T-helper 2 cell treated with Interferon-gamma antibody and Interleukin-4, amounts not matched to agents 5 μg/mL and 100 μg/mL, for 36 hours (primary cell): ENCODE measurements at places on chromosomes 7 and 10.

DNA sequence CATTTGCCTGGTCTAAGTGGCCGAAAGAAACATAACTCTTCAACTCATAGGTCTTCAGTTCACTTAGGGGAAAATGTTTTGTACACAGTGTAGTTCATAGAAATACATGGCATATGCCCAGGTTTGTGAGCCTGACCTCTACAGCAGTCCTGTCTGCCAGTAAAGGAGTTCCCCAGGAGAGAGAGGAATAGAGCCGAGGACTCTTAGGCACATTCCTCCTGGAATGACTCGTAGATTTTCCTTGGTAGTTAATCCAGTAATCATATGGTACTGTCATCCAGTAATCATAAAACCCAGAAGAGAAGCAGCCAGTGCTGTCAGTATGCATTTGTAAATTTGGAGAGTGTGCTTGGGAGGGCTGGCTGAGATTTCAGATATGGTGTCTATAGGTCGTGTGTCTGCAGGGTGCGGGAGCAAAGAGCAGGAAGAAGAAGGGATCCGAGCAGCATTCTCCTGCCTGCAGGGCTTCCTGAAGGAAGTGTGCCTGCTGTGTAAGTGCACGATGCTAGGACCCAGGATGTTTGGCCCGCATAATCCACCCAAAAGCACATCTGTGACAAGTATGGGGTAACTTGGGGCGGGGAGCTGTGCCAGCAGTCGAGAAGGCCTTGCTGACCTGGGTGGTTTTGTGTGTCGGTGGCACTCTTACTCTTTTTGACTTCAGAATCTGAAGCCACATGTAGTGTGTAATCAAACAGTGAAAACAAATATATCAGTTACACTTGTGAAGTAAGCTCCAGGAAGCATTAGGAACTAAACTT, 13.9 kb downstream of the EIF4H start:
- no peak for DNase-seq

DNA sequence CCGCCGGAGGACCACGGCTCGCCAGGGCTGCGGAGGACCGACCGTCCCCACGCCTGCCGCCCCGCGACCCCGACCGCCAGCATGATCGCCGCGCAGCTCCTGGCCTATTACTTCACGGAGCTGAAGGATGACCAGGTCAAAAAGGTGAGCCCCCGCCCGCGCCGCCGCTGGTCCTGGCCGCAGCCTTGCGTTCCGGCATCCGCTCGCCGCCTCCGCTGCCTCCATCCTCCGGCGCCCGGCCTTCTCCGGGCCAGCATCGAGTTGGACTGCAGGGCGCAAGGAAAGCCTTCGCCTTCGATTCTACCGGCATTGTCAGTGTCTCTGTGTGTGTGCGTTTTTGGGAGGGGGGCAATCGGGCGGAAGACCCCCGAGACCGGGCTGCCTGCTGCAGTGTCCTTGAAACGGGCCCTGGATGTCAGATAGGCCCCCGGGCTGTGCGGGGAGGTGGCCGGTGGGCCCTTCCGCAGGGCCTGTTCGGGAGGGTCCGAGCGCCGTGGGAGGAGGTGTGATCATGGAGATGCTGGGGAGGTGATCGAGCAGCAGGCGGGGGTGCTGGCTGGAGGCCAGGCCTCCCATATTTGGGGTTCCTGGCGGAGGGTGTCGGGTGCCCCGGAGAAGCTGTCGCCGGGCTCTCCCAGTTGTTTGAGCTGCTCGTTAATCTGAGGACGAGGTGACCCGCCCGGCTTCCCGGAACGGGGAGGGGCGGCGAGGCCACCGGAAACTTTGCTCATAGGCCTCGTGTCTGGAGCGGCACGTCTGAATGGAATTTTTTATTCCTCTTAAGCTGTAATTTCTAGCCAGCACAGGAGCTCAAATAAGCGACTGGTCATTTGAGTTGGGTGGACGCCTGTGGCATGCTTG, 40.8 kb downstream of the HK1 start:
- DNase-seq = peak; percentile 80

DNA sequence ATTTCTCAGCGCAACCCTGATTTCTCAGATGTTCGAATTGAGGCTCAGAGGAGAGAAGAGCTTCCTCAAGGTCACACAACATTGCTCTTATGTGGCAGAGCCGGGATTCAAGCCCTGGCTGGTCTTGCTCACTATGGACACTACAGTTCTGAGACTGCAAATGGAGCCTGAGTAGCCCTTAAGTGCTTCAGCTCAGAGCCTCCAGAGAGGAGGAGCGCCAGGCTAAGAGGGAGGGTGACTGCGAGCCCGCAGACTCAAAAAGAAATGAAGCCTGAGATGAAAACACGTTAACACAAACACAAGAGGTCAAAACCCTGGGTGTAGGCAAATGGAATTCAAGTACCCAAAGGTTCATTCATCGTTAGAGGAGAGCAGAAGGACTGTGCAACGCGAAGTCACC, 13.9 kb downstream of the ARHGAP22 start:
- DNase-seq = no peak

DNA sequence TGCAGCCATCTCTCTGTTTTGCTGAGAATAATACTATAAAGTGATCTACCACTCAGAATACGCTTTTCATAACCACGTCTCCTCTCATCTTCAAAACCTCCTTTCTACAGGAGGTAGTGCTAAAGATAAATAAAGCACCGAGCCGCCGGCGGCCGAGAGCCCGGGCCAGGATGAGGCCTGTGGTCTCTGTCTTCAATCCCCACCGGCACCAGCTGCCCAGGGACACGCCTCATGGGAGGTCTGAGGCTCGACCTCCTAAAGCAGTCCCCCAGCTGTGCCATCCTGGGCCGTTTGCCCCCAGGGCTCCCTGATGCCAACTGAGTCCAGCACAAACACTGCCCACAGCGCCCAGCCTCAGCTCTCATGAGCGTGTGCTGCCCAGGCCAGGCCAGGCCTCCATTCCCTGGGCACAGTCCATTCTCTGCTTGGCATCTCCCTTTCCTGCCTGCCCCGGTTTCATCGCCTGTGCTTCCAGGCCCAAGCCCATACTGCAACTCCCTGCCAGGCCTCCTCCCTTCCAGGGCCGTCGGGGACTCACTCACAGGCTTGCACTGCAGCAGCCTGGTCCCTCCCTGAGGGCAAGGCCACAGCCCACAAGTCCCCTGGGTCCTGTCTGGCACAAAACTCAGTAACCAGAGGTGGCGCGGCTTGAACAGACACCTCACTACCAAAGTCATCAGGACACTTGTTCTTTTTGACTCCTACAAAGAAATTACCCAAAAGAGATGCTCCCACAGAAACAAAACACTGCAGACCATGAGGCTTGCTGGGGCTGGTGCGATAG, 2.5 kb downstream of the INTS1 start:
- DNase-seq = no peak

- DNase-seq = no peak
These were observed 40.2 kb upstream of the MYL10 start for GRCh38 chr7:101669307-101669706.

DNA sequence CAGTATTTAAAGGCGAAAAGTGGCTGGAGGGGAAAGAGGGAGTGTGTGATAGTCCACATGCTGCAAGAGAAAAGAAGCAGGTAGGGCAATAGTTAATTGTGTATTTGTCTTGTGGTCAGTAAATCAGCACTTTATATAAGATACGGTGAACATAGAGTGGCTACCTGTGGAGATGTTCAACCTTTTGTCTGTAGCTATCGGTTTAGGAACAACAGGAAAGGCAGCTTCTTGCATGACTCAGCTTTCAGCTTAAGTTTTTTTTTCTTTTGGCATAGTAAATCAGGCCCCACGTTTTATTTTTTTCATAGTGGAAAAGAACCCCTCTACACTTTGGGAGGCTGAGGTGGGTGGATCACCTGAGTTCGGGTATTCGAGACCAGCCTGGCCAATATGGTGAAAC, 14.2 kb upstream of the MTPN start:
- no peak for DNase-seq

DNA sequence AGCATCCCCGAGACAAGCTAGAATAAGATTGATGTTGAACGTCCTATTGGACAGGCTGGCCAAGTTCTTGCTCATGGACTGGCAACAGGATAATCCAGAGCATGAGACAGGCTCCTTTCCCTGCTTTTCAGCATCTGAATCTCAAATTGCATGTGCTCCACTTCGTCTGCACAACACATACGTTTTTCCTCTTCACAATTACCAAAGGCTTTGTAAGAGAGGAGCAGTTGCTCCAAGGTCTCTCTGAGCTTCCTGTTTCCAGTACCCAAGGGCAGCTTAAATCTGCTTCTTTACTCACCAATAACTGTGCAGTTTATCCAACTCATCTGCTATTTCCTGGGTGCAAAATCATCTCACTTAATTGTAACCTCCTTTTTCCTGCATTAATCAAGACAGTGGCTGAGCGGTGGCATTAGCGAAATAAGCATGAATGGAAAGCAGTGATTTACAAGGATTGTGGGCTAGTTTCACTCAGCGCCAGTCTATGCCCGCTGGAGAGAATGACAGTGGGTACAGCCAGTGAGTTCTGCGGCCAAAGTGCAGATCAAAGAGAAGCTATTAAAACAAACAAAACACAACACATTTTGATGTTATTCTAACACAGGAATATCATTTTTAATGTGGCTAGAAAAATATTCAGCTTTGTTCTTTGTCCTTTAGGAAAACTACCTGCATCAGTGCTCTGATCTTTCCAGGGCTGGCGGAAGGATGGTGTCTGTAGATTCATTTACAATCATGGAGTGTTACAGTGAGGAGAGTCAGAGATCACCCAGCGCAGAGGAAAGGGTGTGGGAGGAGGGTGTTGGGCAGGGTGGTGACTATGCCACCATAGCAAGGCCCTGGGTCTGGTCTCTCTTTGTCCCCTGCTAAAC, 79.8 kb downstream of the CHN2 start:
- no peak for DNase-seq

DNA sequence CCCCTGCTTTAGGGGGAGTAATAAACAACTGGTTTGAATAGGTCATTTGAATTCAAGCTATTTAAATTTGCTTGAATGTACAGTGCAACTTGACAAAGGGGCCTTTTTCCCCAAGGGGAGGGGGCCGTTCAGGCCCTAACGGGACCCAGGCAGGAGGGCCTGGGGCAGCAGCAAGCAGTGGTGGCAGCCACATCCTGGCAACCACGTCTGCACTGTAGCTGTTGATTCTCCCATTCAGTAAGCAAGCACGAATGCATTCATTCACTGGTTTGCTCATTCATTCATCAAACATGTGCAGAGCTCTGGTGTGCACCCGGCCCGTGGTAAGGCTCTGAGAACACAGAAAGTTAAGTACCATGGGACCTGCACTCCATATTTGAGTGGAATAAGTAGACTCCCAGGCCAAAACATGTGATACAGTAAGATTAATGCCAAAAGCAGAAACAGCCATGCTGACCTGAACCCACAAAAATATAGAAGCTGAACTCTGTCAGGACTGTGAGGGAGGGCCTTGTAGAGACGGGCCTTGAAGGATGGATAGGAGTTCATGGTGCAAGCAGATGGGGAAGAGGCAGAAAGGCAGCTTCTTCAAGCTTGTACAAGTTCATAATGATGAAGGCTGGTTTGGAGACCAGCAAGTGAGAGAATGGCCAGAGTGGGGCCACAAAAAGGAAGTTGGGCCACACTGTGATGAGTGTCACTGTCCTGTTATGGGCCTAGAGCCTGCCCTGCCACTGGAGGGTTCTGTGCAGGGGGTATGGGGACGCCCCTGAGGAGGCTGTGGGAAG, 29.3 kb upstream of the C10orf53 start:
- DNase-seq = no peak

DNA sequence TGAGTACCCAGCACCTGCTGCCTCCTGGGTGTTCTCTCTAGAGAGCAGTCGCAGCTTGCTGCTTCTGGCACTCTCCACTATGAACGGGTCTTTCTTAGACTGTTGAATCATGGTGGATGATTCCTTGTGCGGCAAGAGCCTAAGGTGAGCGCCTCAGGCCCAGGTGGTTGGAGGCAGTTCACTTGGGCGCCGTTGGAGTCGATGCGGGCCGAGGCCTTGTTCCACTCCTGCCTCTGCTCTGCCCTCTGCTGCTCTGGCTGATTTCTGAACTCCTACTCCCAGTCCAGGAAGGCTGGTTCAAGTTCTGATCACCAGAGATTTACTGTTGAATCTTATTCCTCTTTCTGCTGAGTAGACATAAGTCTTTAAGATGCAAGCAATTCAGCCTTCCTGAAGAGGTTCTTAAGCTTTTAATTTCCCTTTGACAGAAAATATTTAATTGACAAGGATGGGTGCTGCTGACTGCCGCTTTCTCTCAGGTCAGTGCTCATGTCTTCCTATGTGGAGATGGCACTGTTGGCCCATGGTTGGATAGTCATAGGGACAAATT, 10.4 kb downstream of the YKT6 start:
- DNase-seq = no peak

GRCh38 chr10:29089091-29089490, 199.8 kb upstream of the LYZL1 start:
- DNase-seq = no peak

DNA sequence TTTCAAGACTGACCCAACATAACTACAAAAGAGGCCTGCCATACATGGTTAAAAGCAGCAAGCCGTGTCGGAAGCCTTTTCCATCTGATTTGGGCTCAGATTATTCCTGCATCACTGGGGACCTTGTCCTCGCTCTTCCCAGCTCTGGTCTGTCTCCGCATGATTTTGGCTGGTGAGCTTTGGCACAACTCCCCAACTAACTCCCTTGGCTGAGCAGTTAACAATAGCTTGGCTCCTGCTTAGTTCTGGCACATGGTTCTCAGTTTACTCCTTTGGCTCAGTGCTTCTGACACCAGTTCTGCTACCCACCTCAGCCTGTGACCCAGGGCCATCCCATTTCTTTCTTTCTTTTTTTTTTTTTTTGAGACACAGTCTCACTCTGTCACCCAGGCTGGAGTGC, 17.0 kb downstream of the AGK start:
- DNase-seq = no peak

DNA sequence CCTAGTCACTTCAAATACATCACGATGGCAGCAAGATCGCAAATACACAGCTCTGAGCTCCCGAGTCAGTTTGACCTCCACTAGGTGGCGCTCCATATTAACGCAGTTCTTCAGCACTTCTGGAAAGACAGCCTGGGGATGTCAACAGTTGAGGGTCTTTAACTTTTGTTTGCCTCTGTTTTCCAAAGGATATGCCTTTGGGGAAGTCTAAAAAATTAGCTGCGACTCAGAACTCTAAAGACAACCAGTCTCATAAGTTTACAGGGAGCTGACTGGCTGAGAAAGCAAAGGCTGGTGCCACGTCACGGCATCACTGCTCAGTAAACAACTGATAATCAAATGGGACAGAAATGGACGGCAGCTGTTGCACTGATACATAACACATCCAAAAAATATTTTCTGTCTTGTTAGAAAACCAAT, 458.8 kb downstream of the SORCS1 start:
- peak; percentile 4 for DNase-seq

DNA sequence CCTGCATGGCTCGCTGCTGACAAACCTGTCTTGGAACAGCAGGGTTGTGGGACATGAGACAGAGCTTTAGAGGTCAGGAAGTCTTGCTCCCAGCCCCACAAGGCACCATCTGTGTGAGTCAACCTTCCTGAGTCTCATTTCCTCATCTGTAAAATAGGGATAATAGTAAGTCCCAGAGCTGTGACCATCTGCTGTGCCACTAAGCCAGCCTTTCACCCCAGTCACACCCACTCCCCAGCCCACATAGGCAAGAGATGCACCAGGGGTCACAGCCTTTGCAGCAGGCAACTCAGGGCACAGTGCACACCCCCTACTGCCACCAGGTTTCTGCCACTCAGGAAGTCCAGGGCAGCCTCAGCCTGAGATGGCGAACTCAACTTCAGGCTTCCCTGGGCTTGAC, 29.4 kb upstream of the CDH23 start:
- no peak for DNase-seq
